ENCODE measurements at places on chromosomes 7 and 10.

DNA sequence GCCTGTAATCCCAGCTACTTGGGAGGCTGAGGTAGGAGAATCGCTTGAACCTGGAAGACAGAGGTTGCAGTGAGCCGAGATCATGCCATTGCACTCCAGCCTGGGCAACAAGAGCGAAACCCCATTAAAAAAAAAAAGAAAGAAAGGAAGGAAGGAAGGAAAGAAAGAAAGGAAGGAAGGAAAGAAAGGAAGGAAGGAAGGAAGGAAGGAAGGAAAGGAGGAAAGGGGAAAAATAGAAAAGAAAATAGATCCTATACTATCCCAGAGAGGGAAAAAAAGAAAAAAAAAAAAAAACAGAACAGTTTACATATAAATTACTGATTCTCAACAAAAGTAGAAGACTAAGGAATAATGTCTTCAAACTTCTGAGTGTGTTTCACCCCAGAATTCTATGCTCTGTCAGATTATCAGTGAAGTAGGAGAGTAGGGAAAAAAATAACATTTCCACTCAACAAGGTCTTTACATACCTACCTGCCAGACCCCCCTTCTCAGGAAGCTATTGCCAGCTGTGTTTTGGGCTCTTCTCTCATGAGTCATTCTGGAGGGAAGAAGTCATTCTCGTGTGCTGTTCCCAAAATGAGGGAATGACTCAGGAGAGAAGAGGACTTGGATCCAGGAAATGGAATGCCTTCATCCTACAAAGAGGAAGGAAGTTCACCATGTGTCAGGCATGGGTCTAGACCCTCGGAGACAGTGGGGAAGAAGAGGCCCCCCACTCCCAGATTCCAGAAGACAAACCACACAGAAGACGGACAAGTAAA is 20.9 kb downstream of the RGS10 start:
- DNase-seq: no peak

- no peak for DNase-seq
Measured at GRCh38 chr7:86282014-86282682, 361.6 kb upstream of the GRM3 start.

DNA sequence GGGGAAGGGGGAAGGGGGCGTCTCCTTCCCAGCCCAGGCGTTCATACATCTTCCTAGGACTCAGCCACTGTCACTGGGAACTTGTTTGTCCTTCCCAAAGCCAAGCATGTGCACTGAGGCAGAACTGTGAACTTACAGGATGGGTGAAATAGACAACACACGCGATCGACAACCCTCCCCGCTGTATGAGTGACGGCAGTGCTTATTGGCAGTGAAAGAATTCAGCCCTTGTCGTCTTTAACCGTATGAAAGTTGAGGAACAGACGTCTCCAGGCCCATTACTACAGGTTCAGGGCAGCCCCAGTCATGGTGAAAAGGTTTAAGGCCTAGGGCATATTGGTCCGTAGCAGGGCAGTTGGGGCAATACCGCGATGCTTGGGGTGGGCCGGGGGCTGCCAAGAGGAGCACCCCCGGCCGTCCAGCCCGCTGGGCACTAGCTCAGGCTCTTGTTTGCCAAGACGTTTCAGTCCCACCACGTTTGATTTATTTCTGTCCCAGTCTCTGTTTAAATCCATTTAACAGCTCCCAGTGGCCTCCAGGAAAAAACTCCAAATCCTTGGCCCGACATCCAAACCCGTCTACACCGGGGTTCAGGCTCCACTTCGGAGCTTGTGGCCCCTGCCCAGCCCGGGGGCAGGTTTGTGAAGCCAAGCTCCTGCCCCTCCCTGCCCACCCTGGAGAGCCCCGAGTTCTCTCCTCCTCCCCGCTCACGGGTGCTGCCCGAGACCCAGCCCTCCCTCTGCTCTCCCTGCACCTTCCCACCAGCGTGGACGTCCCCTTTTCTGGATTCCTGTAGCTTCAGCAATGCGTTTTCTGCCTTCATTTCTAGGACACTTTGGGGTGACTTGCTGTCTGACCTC is 159.8 kb downstream of the DNAJB6 start:
- no peak for DNase-seq

GRCh38 chr7:106417273-106417902 is 132.6 kb upstream of the NAMPT start:
- no peak for DNase-seq

GRCh38 chr10:51658000-51658399 is 41.4 kb downstream of the CSTF2T start:
- peak; percentile 33 for DNase-seq

DNA sequence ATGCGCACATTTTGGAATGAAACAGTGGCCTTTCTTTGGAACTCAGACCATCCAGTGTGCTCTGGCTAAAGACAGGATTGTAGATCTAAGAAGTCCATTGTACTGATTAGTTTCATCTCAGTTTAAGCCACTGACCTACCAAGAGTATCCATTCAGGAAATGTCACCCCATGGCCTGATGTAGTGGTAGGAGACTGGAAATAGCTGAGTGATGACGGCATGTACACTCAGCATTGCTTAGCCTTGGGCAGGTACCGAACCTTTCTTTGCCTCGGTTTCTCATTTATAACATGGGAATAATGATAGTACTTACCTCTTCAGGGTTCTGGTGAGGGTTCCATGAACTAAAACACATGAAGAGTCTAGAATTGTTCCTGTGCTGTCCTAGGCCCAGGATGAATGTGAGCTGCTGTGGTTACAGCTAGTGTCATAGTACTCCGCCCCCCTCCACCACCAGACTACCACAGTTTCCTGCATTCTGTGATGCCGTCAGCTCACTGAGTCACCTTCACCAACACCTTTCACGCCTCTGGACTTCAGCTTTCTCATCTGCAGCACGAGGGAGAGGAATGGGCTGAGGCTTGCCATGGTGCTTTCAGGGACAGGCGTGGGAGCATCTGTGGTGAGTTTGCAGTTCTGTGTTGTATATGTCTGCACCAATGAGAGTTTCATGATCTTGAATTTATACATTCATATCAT is 484.0 kb upstream of the GALNT17 start:
- no peak for DNase-seq

- DNase-seq: no peak
Measured at GRCh38 chr7:25206765-25207164, 21.5 kb downstream of the NPVF start.

DNA sequence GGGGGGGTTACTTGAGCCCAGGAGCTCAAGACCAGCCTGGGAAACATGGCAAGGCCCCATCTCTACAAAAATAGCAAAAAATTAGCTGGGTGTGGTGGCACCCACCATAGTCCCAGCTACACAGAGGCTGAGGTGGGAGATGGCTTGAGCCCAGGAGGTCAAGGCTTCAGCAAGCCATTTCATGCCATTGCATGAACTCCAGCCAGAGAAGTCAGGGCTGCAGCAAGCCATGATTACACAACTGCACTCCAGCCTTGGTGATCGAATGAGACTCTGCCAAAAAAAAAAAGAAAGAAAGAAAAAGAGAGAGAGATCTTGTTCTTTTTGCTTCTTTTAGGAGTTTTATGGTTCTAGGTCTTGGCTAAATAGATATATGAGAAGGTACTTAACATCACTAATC is 200.2 kb upstream of the PHYHIPL start:
- DNase-seq: no peak

DNA sequence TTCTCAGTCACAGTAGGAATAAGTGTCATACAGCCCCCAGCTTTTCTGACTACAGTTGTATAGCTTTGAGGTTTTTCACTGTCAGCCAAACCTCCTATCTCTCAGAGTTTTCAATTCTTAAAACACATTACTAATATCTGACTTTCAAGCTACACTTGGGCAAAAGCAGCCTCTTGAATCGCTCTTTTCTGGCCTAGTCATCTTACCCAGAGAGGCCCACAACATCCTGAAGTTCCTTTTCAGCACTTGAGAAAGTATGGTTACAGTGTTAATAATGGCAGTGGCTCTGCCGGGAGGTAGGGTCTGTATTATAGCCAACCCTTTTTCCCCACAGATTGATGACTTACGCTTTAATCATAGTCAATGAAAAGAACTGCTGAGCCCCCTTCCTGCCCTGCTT is 181.0 kb downstream of the LRRC4 start:
- DNase-seq: peak; percentile 37

GRCh38 chr7:52928591-52928990 is 106.8 kb upstream of the POM121L12 start:
- no peak for DNase-seq

GRCh38 chr7:93117327-93117726 is 452 bp downstream of the SAMD9 start:
- no peak for DNase-seq

DNA sequence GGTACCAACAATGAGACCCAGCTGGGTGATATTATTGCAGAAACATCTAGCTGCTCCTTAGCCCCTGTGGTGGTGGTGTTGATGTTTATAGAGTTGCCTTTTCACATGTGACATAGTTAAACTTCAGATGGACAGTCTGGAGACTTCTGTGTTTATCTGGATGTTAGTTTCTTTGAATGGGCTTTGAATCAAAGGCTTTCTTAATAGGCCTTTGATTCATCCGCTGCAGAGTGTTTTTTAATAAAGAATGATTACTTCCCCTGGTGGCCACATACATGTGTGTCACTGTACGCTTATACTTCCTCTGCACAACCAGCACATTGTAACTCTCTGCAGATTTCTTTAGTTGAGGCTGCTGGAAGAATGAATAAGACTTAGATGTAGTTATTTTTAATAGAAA is 221.0 kb downstream of the DYNC1I1 start:
- DNase-seq: no peak

DNA sequence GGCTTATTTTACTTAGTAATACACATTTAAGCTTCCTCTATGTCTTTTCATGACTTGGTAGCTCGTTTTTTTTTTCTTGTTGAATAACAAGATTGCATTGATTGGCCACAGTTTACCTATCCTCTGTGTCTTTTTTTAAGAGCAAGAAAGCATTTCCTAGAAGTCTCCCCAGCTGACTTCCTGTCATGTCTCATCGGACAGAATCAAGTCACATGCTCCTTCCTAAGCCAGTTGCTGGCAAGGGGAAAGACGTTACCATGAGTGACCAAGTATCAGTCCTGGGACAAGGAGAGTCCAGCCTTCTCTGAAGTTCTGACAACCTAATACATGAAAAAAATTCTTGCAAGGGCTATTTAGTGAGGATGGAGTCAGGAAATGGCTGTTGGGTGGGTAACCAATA is 24.9 kb upstream of the SFRP5 start:
- DNase-seq: no peak

DNA sequence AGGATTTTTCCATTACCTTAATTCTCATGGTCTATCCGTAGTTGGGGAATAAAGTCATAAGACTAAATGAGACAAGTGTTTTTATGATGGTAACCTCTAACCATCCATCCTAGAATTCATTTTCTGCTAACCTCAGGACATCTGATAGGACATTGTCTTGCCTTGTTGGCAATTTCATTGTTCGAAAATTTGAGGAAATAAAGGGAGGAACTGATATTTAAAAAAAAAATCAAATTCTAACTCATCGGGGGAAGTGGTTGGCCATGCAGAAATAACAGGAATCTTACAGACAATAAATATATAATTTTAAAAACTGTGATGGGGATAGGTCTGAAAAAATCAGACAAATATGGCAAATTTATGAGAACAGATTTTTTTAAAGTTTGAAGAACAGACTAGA is 21.7 kb upstream of the RHOBTB1 start:
- DNase-seq: no peak

DNA sequence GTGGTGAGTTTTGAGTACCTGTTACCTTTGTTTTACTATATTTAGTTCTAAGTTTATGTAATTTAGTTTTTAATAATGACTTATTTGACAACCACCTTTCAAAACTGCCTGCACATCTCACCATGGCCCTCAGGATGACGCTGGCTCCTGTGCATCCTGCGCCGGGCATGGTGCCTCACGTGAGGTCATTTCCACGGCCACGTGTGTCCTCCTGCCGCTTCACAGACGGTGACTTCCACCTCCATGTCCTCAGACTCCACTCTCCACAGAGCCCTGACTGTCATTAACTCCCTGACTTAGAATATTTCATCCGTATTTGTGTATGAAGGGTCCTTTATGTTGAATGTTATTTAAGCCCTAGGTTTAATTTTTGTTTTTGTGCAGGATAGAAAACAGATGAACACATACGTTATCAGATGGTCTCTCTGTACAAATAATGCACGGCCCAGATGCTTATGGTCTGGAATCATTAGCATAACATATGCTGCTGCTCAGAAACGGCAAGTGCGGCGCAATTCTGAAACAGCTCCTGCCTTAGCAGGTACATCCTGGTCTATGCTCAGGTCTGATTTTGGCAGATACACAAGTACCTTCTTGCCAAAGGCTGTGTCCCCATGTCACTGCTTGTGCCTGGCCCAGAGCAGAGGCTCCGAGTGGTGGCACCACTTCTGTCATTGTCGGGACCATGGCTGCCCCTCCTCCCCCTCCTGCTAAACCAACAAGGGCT is 155.8 kb downstream of the WDR37 start:
- no peak for DNase-seq

DNA sequence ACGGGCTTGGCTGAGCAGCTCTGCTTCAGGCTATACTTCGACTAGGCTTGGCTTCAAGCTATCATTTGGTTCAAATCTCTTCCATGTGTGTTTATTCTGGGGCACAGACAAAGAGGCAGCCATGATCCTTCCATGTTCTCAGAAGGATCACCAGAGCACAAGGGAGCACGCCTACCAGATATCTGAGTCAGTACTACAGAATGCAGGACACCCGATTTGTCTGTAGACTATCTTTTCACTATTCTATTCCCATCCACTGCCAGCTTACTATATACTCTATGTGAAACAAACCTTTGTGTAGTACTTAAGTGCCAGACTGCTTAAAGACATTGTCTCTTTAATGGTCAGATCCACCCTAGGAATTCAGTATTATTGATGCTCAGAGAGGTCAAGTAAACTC is 35.1 kb downstream of the CH25H start:
- DNase-seq: no peak

GRCh38 chr7:151816562-151817314 is 60.2 kb downstream of the PRKAG2 start:
- no peak for DNase-seq

DNA sequence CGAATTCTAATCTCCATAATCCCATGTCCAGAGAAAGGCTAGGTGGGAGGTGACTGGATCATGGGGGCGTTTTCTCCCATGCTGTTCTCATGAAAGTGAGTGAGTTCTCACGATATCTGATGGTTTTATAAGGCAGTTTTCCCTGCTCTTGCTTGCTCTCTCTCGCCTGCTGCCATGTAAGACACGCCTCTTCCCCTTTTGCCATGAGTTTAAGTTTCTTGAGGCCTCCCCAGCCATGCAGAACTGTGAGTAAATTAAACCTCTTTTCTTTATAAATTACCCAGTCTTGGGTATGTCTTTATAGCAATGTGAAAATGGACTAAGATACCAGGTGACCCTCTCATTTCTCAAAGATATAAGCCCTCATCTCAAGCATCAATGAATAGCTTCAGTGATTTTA is 1.1 kb upstream of the ACTA2 start:
- DNase-seq: no peak

GRCh38 chr7:106216923-106217542 is 67.8 kb downstream of the NAMPT start:
- peak; percentile 41 for DNase-seq

- DNase-seq: peak; percentile 84
Measured at GRCh38 chr10:71766717-71767419, 6.5 kb downstream of the VSIR start.

DNA sequence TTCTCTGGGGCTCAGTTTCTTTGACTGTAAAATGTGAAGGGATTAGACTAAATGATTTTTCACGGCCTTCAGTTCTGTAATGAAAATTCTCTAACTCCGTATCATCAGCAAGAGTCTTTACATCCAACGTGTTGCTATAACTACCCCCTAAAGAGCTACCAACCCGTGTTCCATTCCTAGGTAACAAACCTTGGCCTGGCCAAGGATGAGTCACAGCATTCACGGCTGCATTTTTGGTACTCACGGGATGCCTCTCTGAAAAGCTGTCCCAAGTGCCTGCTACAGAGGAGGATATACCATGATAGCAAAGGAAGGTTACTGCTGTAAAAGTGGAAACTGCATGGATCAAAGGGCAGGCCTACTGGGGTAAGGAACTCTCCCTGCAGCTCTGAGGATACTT is 5.9 kb downstream of the LRRC4 start:
- DNase-seq: no peak
